Natural killer cell (primary cell): ENCODE measurements at places on chromosomes 1 and 21.

- DNase-seq: no peak
Measured at GRCh38 chr1:211910113-211910884, 79.7 kb upstream of the LPGAT1 start.

- peak; percentile 84 for DNase-seq
Measured at GRCh38 chr1:28199328-28200233, 23.1 kb upstream of the PTAFR start.

DNA sequence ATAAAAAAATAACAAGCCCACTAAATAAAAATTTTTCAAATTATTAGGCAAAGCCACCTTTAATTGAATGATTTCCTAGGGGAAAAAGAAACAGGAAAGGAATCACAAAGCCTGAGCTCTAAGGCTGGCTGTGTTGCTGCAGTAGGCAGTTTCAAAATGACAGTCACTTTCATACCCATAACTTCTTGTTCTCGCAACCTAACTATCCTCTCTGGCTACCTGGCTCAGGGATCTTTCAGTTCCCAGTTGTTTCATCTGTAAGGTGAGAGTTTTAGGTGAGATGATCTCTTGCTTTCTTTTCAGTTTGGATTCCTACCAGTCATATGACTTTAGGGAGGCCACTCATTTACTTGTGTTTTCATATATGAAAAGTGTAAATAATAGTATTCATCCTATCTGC is 226.1 kb downstream of the ASTN1 start:
- no peak for DNase-seq

- DNase-seq: no peak
Measured at GRCh38 chr1:103953386-103953785, 203.7 kb downstream of the AMY1C start.

DNA sequence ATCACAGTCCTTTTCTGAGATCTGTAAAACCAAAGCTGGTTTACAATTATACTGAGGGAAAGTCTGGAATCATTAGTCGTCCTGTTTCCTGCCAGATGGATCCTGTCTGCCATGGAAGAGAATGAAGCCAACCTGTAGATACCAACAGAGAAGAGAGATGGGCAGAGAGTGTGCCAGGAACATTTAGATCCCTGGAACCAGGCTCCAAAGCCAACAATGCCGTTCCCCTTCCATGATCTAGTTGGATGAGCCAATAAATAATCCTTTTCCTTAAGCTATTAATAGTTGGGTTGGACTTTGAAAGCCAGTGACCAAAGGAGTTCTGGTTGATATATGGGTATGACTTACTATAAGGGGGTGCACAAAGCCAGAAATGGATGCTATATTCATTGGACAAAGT is 15.0 kb downstream of the CAPN8 start:
- no peak for DNase-seq

DNA sequence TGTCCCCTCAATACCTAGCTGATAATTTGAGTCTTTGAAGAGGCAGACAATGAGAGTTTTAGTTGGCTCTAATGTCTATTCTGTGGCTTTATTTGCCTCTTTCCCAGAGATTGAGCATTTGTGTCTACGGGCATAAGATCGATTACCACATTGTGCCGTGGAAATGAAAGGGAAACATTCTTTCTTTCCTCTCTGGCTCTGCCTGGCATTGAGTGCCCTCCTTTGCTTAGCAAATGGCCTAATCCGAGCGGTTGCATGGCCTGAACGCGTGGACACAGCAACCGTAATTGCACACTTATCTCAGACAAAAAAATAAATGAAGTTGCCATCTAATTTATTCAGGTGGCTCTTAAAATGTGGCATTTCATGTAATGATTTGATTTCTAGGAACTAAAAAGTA is 247.9 kb downstream of the ADGRL2 start:
- DNase-seq: no peak
